ENCODE measurements at places on chromosomes 11 and 22. TPM values are rescaled to one million over a fixed set of nuclear protein-coding genes. Genes with fewer than 3 reads are reported as not detected.

The CYP2D6 gene
- polyA plus RNA-seq = 0.23 TPM

DNA sequence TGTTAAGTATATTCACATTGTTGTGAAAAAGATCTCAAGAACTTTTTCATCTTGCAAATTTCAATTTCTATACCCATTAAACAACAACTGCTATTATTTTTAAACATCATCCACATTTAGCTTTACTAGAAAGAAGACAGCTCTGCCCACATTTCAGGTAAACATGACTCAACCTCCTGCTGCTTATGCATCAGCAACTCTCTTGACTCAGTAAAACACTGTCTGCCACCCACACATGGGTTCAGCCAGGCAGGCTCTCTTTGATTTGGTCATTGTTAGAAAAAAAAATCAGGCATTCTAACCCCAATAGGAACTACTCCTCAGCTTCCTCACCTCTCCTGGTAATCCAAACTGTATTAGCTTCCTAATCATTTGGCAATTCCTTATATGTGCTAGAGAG, 5.1 kb upstream of the ENDOD1 start:
- no peak for DNase-seq
- H3K36me3 ChIP-seq = no peaks in the 10 kb centered on the region
- H3K4me3 ChIP-seq = no peak overlapping the region
- no peak overlapping the region for H3K27ac ChIP-seq
- peaks cover 17% of the 10 kb centered on the region for H3K4me1 ChIP-seq
- no peaks in the 10 kb centered on the region for H3K27me3 ChIP-seq

GRCh38 chr11:10268746-10269488, 25.1 kb downstream of the SBF2 start:
- H3K27me3 ChIP-seq = no peaks in the 10 kb centered on the region
- no peak overlapping the region for H3K4me3 ChIP-seq
- peaks cover 12% of the 10 kb centered on the region for H3K4me1 ChIP-seq
- no peak for DNase-seq
- no peak overlapping the region for H3K27ac ChIP-seq
- H3K36me3 ChIP-seq = no peaks in the 10 kb centered on the region

DNA sequence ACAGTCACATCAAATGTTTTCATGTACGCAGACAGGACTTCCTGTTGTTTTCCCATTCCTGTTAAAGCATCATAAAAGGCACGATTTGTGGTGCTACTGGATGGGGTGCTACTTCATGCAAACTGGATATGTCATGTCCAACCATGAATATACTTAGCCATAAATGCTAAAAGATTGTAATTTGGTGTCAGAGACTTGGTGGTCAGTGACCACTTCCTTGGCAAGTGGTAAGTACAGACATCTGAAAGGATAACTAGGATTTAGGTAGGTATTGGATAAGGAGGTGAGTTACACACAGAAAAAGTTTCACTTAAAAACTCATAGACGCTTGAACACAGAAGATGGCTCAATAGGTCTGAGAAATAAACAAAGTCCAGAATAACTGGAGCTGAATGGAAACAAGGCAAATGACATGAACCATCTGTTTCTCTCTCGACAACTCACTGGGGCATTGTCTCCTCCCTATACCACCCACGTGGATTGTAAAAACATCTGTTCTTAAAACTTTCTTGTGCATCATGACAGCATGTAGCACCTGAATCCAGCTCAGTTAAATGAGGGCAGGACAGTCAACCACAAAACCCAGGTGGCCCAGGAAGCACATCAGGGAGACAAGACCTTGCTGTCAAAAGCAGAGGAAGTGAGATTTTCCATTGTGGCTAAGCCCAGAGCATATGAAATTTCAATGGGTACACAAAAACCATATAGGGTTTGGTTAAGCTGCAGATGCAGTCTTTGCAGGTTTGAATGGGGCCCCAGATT, 22.1 kb upstream of the IGLL5 start:
- no peak for DNase-seq
- H3K36me3 ChIP-seq = no peaks in the 10 kb centered on the region
- no peak overlapping the region for H3K4me3 ChIP-seq
- no peaks in the 10 kb centered on the region for H3K27me3 ChIP-seq
- no peaks in the 10 kb centered on the region for H3K4me1 ChIP-seq
